ENCODE measurements at places on chromosomes 16 and 17.
A peak's percentile ranks its signal among the peaks of the same experiment; 100 is the strongest.

DNA sequence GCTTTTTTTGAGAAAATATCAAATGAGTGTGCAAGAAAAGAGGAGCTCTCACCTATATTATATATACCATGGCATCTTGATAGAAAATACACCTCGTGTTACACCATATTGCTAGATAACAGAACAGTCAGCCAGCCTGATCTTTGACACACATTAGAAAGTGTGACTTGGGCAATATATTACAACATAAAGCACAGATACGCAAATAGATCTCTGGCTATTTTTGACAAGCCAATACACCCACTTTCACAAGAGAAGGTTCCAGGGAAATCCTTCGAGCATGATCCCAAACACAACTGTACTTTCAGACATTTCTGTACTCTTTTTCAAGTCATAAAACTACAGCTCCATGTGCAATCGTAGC lies 9.4 kb downstream of the GGA2 start:
- DNase-seq: no peak

- DNase-seq: no peak
Measured at GRCh38 chr16:89667633-89668032, 10.0 kb downstream of the SPATA33 start.

DNA sequence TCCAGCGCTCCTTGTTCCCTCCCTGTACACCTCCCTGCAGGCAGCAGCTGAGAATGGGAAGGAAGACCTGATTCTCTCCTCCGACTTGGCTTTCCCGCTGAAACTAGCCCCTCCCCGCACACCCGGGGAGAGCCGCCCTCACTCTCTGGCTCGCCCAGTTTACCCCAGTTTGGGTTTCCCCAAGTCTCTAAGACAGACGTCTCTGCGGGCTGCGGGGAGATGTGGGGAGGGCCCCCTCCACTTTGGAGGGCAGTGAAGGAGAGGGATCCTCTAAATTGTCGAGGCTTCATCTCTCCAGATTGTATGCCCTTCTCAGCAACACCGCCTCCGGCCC lies 797 bp downstream of the GRB7 start:
- no peak for DNase-seq

GRCh38 chr17:40247926-40248495 lies 28.9 kb downstream of the WIPF2 start:
- no peak for DNase-seq

DNA sequence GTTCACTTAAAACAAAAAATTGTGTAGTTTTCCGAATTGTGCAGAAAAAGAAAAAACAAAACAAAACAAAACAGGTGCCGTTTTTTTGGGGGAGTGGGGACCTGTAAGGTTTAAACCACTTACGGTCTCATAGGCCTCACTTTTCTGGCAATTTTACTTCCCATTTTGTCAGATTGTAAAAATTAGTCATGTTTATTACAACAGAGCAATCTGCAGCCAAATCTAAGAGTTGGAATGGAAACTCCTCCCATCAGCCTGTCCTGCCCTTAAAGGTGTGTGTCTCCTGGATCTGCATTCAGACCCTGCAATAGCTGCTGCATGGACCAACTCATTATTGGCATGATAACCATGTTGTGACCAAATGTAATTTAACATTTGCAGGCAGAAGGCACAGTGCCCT lies 8.2 kb upstream of the SALL1 start:
- no peak for DNase-seq

DNA sequence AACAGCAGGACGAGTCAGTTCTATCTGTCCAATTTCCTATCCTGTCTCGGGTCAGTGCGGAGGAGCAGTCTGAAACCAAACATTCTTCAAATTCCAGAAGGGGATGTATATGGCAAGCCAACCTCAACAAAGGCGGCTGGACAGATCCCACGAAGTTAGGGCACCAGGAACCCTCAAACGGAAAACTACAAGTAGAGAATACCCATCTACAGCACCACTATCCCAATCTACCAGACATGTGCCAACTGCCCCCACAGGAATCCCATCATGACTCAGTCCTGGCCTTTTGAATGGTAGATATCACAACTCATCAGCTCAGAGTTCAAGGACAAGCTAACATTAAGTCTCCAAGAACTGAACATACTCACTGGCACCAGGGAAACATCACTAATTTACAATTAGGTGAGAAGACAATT lies 2.3 kb downstream of the NAT9 start:
- DNase-seq: peak; percentile 55

DNA sequence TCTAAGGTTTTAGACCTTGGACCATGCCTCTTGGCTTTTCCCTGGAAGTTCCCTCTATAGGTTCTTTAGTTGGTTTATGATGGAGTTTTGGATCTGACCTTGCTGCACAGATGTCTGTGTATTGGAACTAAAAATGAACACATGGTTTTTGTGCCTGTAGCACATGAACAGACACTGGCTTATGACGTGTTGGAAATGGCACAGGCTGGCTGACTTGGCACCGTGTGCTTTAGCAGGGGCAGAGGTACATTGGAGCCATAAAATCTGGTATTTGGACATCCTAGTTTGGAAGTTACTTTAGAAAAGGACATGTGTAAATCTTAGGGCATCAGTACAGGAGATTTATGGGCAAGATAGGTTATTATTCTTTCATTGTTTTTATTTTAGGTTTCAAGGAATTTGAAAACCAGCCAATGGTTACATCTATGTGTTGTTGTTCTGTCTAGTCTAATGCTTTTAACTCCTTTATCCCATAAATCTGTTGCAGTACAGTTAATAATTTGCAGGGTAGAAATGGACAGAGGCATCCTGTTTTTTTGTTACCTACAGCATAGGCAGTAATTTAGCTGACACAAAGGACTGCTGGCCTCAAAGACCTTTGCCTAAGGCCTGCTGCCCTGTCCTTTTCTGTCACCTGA lies 6.0 kb downstream of the SOCS7 start:
- DNase-seq: no peak

DNA sequence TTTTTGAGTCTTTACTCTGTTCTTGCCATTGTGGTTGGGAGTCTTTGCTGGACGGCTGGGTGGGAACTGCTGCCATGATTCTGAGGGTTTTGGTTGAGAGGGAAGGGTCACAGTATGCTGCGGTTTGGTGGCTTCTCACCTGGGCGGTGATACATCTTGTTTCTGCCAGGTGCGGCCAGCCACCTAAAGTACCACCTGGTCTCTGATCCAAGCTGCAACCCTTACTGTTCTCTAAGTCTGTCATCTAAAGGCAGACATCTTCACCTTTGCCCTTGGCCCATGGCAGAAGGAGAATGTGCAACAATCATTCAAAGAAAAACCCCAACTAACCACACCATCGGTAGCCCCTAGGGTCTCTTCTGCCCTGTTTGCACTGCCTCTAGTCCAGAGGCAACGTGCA lies 19.6 kb upstream of the MPO start:
- no peak for DNase-seq

DNA sequence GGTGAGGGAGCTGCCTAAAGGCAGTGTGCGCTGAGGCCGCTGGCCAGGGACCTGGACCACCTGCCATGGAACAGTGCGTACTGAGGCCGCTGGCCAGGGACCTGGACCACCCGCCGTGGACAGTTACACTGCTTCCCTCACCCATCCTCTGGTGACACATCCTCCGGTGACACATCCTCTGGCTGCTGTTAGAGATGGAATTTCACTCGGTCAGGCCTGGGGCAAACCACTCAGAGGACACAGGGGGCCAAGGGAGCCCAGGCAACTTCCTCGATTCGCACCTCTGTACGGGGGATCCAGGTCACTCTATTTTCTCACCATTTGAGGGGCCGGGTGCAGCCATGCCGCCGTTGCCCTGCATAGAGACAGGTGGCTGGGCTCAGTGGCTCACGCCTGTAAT lies 32.4 kb upstream of the RPTOR start:
- DNase-seq: peak; percentile 51
